ENCODE measurements at places on chromosomes 1 and 21.

DNA sequence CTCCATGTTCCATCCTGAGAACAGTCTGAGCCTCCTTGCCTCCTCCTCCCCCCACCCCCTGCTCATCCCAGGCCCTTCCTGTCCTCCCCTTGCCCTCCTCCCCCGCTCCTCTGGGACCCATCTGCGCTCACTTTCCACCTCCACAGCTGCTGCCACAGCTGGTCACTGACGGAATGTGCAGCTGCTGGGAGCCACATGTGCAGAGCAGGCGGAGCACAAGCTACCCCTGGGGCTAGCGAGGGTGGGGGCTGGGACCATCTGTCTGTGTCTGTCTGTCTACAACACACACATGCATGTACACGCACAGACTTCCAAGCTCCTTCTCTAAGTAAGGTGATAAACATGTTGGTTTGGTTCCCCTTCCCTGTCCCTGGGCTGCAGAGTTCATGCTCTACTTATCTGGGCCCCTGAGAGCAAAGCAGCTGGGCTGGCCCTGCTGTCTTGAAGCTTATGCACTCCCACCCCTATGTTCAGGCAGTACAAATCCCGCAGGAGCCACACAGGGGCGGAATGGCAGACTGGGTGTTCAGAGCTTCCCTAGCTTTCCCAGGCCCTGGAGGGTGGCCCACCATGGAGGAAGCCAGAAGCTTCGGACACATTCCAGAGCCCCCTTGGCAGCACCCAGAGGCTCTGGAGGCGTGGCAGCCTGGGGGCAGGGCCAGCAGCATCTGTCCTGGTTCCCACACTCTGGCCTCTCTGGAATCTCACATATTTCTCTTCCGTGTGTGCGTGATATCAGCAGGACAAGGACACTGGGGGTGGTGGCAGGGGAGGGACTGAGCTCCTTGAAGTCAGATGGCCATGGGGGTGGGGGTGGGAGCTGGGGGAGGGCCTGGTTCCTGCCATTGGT, 7.0 kb upstream of the HEYL start:
- DNase-seq, result no peak

GRCh38 chr1:68375919-68376318, 73.8 kb downstream of the RPE65 start:
- DNase-seq, result no peak

DNA sequence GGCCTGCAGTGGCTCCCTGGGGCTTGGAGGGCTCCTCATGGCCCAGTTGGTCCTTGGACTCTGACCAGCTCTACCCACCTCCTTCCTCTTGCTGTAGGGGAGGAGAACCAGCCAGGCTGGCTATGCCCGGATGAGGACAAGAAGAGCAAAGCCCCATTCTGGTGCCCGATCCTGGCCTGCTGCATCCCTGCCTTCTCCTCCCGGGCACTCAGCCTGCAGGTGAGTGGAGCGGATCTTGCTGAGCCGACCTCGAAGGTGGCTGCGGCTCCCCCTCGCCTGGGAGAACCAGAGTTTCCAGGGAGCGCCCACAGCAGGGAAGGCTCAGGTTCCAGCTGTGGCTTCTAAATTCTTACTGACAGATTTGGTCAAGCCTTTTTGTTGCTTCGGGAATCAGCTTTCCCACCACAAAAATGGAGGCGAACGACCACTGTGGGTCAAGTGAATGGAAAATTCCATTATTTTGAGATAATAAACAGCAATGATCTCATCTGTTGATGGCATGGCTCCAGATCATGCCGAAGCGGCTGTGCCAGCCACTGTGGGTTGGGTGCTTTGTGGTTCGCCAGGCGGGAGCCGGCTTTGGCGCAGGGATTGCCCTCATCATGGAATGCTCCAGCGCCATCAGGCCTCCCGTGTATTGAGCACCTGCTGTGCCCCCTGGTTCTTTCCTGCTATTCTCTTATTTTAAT, 106.5 kb upstream of the ACTL8 start:
- DNase-seq, result no peak

GRCh38 chr21:35502821-35503220, 453.7 kb upstream of the RUNX1 start:
- no peak for DNase-seq

DNA sequence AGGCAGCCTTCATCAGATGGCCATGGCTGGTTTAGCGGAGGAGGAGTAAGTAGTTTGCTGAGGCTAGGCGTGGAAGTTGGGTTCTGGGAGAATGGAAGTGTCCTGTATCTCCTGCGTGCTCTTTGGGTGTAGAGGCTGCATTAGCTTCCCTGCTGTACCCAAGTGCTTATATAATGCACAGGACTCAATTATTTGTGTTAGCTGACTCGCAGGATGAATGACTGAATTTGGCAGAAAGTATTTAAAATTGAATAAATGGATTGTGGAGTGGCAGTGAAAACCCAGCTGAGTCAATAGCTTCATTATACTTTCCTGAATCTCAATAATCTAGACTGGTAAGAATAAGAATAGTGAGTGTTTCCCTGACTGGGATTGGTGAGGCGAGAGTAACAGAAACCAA, 13.8 kb downstream of the DNTTIP2 start:
- DNase-seq, result no peak

- DNase-seq, result no peak
Observed at GRCh38 chr21:31973402-31973944, 100.7 kb downstream of the HUNK start.

GRCh38 chr1:159841749-159842148, 15.1 kb downstream of the SLAMF8 start:
- no peak for DNase-seq

DNA sequence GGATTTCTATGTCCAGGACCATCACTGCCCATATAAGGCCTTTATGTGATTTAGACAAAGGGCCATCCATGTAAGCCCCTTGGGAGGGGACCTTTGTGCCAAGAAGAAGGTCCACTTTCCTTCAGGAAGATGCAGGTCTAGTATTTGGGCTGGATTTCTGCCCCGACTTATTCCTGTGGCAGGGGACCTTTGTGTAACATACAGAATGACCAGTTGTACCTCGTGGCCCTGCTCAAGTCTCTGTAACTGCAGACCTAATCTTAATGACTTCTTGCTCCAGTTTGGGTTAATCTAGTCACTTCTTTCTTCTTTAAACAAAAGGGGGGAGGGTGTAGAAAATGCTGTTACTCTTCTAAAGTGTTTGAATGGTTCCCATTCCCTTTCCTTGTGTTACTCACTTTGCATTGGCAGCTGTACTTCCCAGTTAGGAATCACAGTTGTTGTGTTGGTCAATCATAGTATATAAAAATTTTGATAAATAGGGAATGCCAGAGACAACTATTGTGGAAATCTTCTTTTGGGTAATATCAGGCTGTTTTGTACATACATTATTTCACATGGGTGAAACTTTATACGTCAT, 54.2 kb downstream of the MIGA1 start:
- no peak for DNase-seq

GRCh38 chr1:170182442-170182841, 36.7 kb downstream of the NTMT2 start:
- DNase-seq, result no peak

DNA sequence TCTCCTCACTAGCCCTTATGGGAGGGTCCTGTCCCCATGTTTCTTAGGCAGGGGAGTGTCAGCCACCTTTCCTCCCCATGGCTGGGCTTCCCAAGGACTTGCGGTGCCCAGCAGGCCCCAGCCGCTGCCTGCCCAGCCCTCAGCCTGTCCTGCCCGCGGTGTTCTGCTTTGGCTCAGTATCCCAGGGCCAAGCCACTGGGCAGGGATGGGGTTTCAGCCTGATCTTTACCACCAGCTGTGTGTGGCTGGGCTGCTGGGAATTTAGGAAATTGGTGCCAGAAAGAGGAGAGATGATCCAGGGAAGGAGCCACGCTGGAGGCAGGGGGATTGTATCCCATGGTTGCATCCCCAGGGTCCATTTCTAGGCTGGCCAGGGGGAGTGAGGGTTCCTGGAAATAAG, 6.9 kb upstream of the IGFN1 start:
- DNase-seq, result no peak

GRCh38 chr1:9863371-9863770, 39.6 kb upstream of the CLSTN1 start:
- no peak for DNase-seq

All from activated CD8-positive, alpha-beta memory T cell treated with anti-CD3 and anti-CD28 coated beads, Interleukin-2, amount 50 U/mL, for 4 hours (primary cell).